ENCODE measurements at places on chromosomes 13 and 19. TPM values are rescaled to one million over a fixed set of nuclear protein-coding genes. Genes with fewer than 3 reads are reported as not detected.

USHBP1 gene
- total RNA-seq, result 7.2 TPM

GRCh38 chr13:51397262-51397941 lies 55.4 kb downstream of the INTS6 start:
- peak; percentile 44 for DNase-seq

CRLF1 gene
- 7.8 TPM for total RNA-seq

GRCh38 chr13:98890186-98890585 lies 87.7 kb downstream of the DOCK9 start:
- no peak for DNase-seq

DNA sequence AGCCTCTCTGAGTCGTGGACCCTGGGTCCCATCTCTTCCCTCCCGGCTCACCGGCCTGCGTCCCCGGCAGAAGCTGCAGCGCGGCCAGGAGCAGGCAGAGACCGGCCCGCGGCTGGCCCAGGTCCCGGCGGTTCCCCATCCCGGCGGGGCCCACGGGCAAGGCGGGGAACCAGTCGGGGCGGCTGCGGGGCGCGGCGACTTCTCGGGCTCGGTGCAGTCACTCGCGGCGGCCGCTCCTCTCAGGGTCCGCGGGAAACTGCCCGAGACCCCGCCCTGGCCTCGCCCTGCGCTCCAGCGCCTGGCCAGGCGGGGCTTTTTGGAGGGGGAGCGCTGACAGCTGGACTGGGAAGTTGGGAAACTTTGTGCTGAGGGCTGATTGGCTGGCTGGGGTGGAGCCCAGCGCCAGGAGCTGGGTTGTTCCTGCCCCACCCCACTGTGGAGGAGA lies at the start of gene COL5A3:
TSS of gene COL5A3 (minus strand) at position 258 of the 445 bp plus-strand sequence. CDS start at position 139, 119 bp downstream.
- peak; percentile 72 for DNase-seq

- DNase-seq, result no peak
Observed at GRCh38 chr13:32491028-32491427, 47.6 kb downstream of the N4BP2L2 start.

CILP2 gene
- 2.3 TPM for total RNA-seq

OR10H1 gene
- 0.60 TPM for total RNA-seq

GRCh38 chr13:113394339-113394640 lies 30.4 kb upstream of the GRTP1 start:
- no peak for DNase-seq

LRRC4B gene
- 4.7 TPM for total RNA-seq

- DNase-seq, result no peak
Observed at GRCh38 chr13:36822785-36823184, 3.8 kb downstream of the RFXAP start.

- DNase-seq, result no peak
Observed at GRCh38 chr13:77430377-77430951, 103.6 kb upstream of the MYCBP2 start.

GRCh38 chr13:25473864-25474263 lies 102.1 kb downstream of the ATP8A2 start:
- no peak for DNase-seq

DNA sequence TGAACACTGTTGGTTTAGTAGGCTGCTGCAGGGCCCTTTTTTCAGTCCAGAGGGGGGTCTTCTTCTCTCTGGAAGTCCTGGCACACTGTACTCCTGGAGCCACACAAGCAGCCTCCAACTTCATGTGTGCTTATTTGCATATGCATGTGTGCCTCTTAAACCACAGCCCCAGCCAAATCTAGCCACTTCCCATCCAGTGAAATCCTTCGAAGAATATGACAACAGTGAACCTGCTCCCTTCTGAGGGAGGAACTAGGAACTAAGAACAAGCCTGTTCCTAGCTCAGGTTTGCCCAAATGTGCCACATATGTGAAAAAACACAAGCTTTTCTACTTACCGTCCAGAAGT lies 348.5 kb downstream of the FOXO1 start:
- no peak for DNase-seq

- no peak for DNase-seq
Observed at GRCh38 chr19:35085947-35086346, 29.7 kb upstream of the FXYD3 start.

DNA sequence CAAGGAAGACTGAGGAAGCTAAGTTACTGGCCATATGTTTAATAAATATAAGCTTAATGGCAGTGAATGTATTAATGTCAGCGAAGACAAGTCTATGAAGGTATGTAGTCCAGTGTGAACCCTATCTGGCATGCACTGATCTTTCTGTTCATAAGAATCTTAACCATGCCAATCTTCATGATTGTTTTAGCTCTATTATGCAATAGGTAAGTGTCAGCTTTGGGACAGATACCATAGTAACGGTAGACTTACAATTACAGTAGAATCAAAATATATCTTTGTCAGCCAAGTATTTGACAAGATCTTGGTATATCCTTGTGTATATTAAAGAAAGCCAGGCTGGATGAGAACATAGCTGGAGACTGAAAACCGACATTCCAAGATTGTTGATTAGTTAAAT lies 428.5 kb downstream of the SPRY2 start:
- no peak for DNase-seq

DNA sequence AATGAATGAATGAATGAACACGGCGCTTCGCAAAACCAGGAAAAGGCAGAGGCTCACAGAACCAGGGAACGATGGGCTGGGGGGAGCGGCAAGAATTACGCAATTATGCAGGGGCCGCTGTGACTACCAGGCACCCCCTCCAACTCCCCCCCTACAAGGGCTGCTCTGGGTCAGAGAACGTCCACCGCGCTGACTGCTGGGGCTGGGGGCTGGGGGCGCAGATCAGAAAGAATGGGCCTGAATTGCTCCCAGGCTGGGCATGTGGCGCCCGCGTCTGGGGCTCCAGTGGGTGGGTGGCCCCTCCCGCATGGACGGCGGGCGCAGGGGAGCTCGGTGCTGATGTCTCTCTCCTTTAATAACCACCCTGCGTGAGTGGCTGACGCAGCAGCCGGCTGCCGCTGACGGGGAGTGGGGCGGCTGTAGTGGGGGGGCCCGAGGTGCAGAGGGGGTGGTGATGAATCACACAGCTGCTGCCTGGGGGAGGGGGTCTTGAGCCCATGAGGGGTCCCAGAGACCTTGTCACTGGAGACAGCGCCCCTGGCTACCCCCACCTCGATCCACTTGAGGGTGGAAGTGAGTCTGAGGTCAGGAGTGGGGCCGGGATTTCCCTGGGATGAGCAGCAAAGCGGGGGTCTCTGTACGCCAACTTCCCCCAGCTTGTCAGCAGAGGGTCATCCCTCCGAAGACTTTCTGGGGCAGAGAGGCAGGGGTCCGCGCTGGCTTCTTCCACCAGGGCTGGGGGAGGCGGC lies 1.5 kb upstream of the CIRBP start:
- peak; percentile 50 for DNase-seq

- no peak for DNase-seq
Observed at GRCh38 chr13:112651750-112652511, 37.9 kb upstream of the ATP11A start.

NPAS1 gene
- not detected for total RNA-seq

DNA sequence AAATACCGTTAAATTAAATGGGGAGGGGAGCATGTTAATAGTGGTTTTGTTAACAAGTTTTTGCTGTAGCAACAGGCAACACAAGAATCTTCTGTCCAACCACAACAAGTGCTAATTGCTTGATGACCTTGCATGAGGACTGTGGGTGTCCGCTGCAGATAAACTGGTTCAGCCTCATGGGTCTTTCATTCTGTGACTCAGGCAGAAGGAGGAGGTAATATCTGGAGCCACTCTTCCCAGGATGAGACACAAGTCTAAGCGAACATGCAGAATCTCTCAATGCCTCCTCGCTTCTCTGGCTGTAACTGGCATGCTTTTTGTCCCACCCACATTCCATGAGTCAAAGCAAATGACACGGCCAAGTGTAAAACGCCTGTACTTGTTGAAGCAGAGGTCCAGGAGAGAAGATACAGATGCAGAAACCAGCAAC lies 56.6 kb upstream of the MYO16 start:
- DNase-seq, result no peak

DNA sequence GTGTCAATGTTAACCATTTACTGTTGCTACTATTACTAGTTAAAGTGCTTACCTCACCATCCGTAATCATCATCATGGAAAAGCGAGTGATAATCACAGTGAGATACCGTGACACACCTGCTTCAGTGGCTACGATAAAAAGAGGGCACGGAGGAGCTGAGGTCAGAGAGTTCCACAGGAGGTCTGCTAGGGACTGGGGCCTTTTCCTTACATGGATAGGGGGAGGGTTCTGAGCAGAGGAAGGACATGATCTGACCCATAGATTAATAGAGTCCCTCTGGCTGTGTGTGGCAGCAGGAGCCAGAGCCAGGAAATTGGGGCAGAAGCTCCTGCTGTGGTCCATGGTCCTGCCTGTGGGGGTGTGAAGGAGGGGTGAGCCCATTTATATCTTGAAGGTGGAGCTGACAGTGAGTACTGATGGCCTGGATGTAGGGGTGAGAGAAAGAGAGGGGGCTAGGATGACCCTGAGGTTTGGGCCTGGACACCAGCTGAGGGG lies 136.7 kb downstream of the SIPA1L3 start:
- no peak for DNase-seq

IGFL3 gene
- not detected for total RNA-seq

DNA sequence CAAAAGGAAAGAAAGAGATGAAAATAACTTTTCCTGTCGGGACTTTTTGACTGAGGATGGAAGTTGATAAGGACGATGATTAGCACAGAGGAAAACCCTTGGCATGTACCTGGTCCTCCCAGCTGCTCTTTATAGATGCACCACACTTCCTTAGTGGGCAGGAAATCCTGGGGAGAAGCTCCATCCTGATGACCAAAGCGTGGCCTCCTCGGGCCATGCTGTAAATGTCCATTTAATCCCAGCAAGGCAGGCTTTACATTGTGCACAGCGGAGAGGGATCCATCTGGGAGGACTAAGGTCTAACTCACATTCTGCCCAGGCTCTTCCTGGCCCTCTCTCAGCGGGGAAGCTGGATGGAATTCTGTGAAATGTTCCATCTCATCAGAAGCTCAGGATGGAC lies 113.5 kb downstream of the COL4A2 start:
- DNase-seq, result no peak

POSTN gene
- total RNA-seq, result 69.5 TPM

GRCh38 chr19:3325451-3325850 lies 40.9 kb upstream of the NFIC start:
- no peak for DNase-seq

PLVAP gene
- 159 TPM for total RNA-seq

SPART gene
- total RNA-seq, result 89.2 TPM

DNA sequence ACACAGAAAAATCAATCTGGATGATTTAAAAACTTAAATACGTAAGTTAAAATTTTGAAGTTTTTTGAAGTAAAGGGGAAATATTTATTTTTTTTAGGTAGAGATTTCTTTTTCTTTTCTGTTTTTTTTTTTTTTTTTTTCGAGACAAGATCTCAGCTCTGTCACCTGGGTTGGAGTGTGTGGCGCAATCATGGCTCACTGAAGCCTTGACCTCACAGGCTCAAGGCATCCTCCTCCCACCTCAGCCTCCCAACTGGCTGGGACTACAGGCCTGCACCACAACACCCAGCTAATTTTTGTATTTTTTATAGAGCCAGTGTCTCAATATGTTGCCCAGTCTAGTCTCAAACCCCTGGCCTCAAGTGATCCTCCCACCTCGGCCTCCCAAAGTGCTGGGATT lies 120.4 kb upstream of the CLDN10 start:
- no peak for DNase-seq

CERS1 gene
- total RNA-seq, result 0.55 TPM

DNA sequence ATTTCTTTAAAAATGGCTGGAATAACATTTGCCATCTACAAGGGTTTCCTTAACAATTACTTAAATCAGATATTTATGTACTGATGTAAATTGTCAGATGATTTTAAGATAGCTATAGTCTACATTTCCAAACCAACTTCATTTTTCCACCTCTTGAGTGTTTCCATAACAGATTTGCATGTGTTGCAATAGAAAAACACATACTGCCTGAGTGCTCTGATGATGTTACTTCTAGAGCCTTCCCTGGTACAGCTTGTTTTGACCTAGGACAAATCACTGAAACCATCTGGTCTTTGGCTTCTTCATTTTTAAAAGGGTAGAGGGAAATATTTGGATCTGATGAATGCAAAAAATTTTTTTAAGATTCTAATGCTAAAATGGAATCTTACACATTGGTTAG lies 245.9 kb downstream of the PCDH9 start:
- DNase-seq, result no peak

- no peak for DNase-seq
Observed at GRCh38 chr19:46295401-46296201, 1.2 kb upstream of the HIF3A start.

LRRC63 gene
- 0.83 TPM for total RNA-seq

- no peak for DNase-seq
Observed at GRCh38 chr13:22212576-22212975, 541.7 kb downstream of the FGF9 start.

PHLDB3 gene
- 39.5 TPM for total RNA-seq
